NCI-H774 (cell line): ENCODE measurements at places on chromosomes 2 and 18.

DNA sequence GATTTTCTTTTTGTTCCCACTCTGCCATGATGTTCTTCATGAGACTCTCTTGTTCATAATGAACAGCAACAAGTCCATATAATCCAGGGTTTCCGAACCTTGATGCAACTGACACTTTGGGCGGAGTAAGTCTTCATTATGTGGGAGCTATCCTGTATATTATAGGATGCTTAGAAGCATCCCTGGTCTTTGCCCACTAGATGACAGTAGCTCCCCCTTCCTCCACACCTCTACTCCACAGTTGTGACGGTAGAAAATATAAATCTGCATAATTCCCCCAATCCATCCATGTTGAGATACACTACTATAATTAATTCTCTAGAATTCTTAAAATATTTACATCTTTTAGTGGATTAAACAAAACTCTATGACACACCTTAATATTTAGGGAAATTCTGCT, 482.2 kb upstream of the CELF4 start:
- DNase-seq = no peak

DNA sequence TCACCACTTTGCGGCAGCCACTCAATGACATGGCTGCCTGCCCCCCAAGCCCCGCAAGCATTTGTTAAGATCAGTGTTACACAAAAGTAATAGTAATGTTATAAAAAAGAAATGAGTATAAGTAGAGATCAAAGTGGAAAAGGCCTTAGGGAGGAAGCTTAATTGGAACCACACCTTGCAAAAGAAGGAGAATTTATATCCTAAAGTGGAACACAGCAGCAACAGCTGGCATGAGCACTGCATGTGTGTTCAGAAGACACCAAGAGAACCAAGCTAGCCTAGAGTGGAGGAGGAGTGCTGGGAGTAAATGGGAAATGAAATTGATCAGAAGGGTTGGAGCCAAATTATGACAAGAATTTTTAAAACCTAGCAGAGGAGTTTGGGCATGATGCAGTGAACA, 73.1 kb upstream of the STK17B start:
- no peak for DNase-seq

DNA sequence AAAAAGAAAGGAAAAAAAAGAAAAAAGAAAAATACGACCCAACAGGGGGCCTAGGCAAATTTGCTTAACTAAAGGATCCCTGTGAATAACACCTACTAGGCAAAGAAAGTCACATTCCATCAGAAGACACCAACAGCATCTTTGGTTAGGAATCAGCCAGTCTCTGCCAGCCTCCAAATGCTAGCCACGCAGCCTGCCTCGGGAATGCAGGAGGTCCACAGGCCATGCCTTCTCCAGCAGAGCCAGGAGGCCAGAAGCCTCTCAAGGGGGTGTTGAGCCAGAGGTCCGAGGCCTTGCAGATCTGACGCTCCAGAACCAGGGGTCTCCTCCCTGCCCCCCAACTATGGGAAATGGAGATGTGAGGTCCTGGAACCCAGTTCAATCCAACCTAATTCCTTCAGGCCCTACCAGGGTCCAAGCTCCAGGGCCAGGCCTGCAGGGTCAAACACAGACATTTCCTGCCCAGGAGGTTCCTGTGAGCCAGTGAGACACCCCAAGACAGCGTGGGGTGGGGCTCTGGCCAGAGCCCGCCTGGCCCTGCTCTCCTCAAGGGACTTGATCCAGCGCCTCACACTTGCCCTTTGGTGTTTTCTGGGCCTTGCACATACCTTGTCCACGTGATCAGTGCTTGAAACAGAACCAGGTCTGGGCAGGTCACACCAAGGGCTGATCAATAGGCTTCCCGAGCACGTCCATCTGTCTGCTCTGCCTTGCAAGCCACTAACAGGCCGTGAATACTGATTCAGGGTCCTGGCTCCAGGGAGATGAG, 289.6 kb upstream of the ID2 start:
- no peak for DNase-seq

DNA sequence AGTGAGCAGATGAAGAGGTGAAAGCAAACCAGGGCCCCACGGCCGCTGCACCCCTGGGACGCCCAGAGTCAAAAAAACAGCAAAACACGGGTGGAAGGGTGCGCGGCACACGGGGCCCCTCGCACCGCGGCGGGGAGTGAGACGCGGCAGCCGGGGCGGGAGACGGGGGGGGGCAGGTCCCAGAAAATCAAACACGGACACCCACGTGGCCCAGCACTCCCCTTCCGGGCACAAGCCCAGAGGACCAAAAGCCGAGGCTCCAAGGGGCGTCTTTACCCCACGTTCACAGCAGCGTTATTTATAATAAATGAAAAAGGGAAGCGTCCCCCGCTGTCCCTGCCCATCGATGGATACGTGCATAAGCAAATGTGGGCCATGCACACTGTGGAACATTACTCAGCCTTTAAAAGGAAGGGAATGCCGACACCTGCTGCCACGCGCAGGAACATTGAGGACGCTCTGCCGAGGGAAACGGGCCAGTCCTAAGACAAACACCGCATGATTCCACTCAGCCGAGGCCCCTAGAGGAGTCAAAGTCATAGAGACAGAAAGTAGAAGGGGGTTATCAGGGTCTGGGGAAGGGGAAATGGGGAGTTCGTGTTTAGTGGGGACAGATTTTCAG, 677 bp upstream of the COPS9 start:
- no peak for DNase-seq

GRCh38 chr18:48412339-48412929, 3.3 kb upstream of the ZBTB7C start:
- peak; percentile 37 for DNase-seq

DNA sequence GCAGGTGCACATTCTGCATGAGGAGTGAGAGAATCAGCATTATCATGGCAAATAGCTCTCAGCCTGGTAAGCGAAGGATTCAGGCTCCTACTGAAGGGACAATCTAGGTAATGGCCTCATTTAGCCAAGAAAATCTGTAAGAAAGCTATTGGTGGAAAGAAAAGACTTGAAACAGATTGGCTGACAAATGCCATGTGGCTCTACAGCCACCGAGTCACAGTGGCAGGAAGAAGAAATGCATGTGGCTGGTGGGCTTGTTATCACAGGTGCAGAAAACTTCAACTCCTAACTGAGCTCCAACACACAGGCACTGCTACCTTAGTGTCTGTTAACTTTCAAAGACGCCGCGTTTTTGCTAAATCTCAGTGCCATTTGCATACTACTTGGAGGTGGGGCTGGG, 60.6 kb upstream of the REV1 start:
- DNase-seq = no peak

DNA sequence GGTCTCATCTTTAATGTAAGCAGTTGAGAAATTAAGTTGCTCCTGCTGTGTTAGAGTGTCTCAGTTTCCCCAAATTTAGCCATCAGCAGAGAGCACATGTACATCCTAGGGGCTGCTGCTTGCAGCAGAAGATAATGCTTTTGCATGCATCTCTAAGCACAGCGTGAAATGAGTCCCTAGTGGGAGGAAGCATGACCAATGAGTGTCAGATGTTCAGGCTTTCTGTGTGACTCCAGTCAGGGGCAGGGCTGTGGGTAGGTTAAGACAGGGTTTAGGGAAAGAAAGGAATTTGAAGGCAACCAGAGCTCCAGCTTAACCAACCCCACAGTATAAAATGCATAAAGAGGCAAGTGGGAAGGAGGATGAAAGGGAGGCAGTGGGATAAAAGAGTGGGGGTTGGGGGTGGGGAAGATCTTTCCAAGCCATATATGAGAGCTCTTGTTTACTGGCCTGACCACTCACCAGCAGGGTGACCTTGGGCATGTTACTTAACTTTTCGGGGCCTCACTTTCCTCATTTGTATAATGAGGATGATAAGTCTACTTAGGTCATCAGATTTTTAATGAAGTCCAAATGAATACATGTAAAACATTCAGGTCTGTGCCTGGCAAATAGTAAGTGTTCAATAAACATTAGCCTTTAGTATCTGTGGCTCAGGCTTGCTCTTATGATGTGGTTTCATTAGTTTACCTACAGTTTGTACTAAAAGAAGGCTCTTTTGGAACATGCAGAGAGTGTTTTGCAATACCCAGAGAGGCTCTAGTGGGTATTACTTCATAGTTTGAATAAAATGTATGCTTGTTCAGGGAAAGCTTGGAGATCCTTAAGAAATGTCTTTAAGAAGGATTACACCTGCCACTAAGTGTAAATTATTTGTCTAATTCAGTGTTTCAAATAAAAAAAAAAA, 42.7 kb upstream of the PELI1 start:
- DNase-seq = no peak

GRCh38 chr2:11406958-11407381, 59.0 kb downstream of the E2F6 start:
- DNase-seq = no peak

GRCh38 chr2:28594332-28595108, 98.7 kb downstream of the PLB1 start:
- DNase-seq = peak; percentile 73

DNA sequence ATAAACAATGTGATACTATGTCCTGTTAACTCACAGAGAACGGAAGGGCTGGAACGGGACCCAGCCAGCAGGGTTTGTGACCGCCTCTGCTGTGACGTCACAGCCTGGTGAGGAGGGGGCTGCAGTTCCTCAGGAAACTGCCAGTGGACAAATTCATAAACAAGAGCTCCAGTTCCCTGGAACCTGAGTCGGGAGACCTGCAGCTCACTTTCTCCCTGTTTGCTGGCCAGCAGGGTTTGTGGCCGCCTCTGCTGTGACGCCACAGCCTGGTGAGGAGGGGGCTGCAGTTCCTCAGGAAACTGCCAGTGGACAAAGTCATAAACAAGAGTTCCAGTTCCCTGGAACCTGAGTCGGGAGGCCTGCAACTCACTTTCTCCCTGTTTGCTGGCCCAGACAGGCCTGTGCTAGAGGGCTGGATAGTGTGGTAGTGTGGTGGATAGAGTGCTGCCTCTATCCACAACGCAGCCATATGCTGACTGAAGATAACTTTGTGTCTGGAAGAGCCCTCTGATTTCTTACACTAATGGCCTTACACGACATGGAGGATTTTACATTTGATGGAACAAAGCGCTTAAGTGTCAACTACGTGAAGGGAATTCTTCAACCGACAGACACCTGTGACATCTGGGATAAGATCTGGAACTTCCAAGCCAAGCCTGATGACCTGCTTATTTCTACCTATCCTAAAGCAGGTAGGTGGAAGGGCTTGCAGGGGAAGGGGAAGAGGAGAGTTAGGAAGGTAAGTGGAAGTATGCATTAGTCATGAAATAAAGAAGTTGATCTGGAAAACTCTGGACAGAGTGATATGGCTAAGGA, at the start of gene SULT1C4:
Gene SULT1C4, plus strand, starts transcription at position 140 of the 816 bp plus-strand sequence. Its CDS starts 384 bp downstream, at position 524.
- DNase-seq = no peak

DNA sequence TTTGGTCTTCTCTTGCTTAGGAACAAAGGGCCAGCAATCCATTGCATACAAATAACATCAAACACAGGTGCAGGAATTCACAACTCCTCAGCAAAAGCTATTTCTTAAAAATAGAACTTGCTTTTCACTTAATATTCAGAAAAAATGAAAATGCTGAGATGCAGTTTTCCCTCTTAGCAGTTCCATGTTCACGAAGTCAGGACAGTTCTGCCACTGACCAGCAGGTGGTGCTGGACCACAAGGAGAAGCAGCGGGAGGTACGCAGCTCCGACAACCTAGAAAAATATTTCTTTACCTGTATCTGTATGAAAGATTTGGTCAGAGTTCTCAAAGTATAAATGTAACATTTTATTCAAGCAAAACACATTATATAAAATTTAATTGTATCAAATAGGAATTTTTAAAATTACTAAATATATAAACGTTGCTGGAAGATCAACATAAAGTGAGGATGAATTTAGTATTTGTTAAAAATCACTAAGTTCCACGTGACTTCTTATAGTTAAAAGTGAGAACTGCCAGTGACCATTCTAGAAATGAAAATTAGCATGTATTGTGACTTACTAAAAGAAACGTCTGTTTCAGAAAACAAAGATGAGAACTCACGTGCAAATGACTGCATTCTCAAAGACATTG, 48.8 kb downstream of the ADNP2 start:
- peak; percentile 26 for DNase-seq

DNA sequence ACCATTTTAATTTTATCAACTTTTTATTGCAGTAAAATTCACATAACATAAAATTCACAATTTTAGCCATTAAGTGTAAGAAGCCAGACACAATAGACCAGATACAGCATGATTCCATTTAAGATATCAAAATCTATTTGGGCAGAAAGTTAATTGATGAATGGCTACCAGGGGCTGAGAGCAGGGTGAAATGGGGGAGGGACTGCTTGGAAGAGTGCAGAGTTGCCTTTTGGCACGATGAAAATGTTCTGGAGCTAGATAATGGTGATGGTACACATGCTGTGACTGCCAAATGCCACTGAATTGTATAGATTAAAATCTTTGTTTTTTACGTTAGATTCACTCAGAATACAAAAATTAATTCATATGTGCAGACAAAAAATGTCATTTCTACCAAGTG, 289.3 kb upstream of the HNMT start:
- DNase-seq = no peak

GRCh38 chr18:79559436-79559835, 120.2 kb upstream of the CTDP1 start:
- DNase-seq = no peak

DNA sequence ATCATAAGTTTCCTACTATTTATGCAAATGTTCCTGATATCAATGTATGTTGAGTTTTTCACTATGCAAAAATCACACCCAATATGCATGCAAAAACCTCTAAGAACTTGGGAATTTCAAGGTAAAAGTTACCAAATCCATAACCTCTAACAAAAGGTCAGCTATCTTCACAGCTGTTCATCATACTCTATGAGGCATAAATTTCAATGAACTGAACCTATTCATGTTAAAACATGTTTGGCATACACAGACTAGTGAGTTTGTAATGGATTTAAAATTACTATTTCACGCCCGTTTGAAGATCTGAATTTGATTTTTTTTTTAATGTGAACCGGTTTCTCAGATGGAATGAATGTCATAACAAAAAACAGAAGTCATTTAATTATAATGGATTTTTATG, 100.2 kb downstream of the ATAD2B start:
- no peak for DNase-seq

- DNase-seq = no peak
Measured at GRCh38 chr2:144409241-144409640, 110.7 kb downstream of the ZEB2 start.

DNA sequence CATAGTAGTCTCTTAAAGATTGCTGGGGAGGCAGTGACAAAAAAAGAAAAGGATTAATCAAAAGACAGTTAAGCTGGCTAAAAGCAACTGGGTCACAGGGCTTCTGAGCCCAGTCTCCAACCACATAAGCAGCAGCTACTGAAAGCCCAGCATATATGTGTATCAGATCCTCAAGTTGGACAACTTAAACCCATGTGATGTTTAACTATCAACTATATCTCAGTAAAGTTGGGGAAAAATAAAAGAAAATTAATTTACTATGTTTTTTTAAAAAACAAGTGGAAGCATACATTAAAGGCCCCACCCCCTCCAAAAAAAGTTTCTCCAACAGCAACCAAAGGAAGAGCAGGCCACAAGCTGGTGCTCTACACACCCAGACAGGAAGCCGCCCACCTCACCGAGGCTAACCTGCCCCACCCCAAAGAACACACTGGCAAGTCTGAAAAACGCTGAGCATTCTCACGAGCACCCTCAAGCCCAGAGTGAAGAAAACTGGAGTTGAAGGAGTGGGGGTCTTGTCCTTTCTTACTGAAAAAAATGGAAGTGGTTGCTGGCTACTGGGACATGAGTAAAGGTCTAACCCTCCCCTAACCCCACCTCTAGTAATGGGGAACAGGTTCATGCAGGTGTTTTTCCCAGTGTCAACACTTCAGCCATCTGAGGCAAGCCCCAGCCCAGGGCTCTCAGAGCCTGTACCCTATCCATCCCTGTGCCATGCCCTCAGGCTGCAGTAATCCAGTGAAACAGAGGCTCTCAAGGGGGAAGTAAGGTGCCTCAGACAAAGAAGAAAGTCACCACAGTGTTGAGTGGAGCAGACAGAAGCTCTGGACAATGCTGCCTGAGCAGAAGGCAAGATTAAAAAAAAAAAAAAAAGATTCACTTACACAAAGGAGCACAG, 106.3 kb downstream of the GYPC start:
- DNase-seq = no peak
